ENCODE measurements at places on chromosomes 1 and 21.

GRCh38 chr1:223204424-223204823 lies 61.4 kb upstream of the TLR5 start:
- DNase-seq = no peak

DNA sequence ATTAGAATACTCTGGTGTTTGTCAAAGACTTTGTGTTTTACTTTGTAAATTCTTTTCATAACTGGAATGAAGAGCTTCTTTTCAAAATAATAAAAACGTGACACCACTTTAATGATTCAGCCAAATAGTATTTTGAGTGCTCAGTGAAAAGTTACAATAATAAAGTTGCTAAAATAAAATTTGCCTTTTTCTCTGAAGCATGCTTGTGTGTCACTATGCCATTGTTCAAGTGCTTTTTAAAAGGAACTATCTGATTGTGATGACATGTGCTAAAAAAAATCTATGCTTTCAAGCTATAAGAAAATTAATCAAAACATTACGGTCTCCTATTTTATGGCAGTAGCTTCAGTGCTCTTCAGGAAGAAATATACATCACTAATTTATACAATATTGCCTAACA lies 1290.5 kb upstream of the B3GALT2 start:
- DNase-seq = no peak

DNA sequence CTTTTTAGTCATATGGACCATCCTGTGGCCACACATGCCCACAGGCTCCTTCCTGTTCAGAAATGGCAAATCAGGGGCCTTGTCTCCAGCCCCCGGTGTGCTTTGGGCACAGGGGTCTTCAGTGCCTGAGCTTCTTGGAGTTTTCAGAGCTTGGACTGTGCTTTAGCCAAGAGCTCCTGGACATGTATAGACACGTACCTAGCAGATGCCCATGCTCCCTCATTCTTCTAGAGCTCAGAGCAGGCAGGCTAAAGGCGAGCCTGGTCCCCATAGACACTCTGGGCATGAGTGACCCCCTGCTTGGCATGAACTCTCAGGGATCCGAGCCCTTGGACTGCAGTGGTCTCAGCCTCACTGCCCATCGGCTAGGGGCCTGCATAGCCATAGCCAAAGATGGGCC lies 106.8 kb downstream of the EPHB2 start:
- DNase-seq = no peak

- DNase-seq = no peak
These were observed 360.2 kb upstream of the PTBP2 start for GRCh38 chr1:96361271-96361856.

- no peak for DNase-seq
These were observed 8.5 kb downstream of the SLFNL1 start for GRCh38 chr1:41013024-41013423.

DNA sequence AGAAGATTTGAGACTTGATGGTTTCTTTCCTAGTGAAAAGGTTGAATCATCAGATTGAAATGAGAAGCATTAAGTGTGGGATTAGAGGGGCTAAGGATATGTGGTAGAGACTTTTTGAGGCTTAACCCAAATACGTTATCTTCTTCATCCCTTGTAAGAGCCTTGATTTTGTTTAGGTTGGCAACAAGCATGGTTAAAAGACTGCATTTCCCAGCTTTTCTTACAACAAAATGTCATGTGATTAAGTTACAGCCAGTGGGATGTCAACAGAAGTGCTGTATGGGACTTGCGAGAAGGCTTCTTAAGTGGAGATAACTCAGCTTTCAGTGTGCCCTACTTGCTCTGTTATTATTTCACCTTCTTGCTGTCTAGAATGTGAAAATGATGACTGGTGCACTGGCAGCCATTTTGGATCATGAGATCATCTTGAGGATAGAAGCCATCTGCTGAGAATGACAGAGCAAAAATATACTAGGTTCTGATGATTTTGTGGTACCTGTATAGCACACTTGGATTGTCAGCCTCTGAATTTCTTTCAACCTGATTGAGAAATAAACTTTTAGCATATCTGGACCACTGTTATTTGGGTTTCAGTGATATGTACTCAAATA lies 41.3 kb upstream of the GNG12 start:
- DNase-seq = no peak

- DNase-seq = peak; percentile 61
These were observed 72.8 kb downstream of the S1PR1 start for GRCh38 chr1:101309334-101310311.

- no peak for DNase-seq
These were observed 76.4 kb downstream of the SNRPE start for GRCh38 chr1:203937678-203938330.

- DNase-seq = no peak
These were observed 1065.8 kb upstream of the B3GALT2 start for GRCh38 chr1:194252199-194252598.

DNA sequence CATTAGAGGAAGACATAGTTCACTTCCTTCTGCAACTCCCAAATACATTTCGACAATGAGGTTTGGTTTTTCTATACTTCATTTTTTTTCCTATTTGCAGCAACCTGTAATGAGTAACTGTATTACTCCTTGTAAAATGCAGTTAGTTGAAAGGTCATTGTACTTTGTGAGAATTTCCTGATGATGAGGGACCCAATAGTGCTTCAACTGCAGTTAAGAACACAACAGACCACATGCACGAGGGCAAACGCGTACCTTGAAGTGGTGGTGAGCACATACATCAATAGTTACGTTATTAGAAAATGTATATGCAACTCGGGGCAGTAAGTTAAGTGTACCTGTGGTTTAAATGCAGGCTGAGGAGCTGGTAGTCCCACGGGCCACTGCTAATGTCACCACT lies 171.8 kb downstream of the GABPA start:
- DNase-seq = no peak

DNA sequence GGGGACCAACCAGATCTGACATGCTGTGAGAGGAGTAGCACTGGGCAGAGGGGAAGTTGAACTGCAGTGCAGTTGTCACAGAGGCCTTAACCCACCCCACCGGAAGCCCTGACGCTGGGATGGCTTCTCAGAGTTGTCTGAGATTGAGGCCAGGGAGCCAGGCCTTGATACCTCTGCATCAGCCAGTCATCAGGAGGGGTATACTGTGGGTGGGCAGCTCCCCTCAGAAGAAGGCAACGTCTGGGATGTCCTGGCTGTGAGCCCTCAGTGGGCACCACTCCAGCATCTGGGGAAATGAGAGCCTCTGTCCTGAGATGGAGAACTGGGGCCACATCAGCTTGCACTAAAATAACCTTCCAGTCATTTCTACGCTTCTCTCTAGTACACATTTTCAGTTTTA lies 47.9 kb upstream of the BCAR3 start:
- no peak for DNase-seq

- DNase-seq = no peak
These were observed at the start of gene EPS8L3 for GRCh38 chr1:109763646-109764415. TSS of gene EPS8L3 (minus strand) at chr1:109763923. CDS start at chr1:109761749, 2,174 bp downstream.

GRCh38 chr1:26060832-26061574 lies 6.4 kb downstream of the TRIM63 start:
- no peak for DNase-seq

DNA sequence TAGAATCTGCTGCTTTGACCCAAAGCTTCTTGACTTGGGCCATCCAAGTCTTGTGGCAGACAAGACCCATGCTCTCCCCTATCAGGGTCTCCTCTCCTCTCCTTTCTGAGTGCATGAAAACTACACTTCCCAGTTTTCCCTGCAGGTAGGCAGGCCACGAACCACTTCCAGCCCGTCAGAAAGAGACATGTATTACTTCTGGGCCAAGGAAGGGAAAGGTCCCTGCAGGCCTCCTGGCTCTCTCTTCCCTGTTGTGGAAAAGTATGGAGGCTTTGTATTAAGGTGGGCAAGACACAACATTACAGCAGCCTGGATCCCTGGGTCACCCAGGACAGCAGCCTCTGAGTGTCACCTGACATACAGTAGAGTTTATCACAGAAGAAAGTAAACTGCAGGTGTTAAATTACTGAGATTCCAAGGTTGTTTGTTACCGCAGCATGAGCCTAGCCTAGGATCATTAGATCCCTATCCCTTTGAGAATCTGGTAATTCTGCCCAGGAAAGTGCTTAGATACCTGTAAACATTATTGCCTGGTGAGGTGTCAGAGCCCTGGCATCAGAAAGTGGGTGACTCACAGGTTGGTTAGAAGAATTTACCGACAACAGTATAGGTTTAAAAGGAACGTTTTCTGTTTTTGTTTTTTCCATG lies 717.3 kb downstream of the MATN1 start:
- no peak for DNase-seq

- DNase-seq = no peak
These were observed 598.4 kb downstream of the RWDD3 start for GRCh38 chr1:95832370-95832769.

DNA sequence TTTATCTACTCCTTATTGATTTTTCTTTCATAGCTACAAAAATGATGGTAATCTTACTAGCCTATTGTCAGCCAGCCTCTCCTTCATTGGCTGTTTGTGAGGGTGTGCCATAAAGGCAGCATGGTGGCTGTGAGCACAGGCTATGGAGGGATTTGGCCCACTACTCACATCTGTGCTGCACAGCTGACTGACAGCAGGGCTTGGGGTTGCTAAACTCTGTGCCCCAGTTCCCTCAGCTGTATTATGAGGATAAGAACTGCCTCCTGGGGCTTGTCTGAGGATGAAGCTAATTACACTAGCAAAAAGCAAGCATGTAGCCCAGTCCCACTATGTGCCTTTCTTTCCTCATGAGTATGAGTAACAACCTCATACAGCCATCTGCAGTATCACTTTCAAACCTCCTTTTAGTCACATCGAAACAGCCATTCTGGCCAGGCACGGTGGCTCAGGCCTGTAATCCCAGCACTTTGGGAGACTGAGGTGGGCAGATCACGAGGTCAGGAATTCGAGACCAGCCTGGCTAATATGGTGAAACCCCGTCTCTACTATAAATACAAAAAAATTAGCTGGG lies 66.2 kb downstream of the COQ8A start:
- no peak for DNase-seq

- DNase-seq = no peak
These were observed 190.8 kb downstream of the PRDM2 start for GRCh38 chr1:13890766-13891165.

GRCh38 chr1:109863667-109864046 lies 47.0 kb upstream of the CSF1 start:
- DNase-seq = no peak

GRCh38 chr1:118201524-118201923 lies 16.5 kb upstream of the SPAG17 start:
- no peak for DNase-seq

GRCh38 chr21:14535702-14536101 lies 10.4 kb downstream of the SAMSN1 start:
- no peak for DNase-seq

GRCh38 chr1:89129911-89130310 lies 4.0 kb upstream of the GBP2 start:
- DNase-seq = no peak

GRCh38 chr1:115924770-115925169 lies 51.5 kb upstream of the SLC22A15 start:
- no peak for DNase-seq

GRCh38 chr1:208100906-208101305 lies 143.3 kb downstream of the PLXNA2 start:
- DNase-seq = no peak

DNA sequence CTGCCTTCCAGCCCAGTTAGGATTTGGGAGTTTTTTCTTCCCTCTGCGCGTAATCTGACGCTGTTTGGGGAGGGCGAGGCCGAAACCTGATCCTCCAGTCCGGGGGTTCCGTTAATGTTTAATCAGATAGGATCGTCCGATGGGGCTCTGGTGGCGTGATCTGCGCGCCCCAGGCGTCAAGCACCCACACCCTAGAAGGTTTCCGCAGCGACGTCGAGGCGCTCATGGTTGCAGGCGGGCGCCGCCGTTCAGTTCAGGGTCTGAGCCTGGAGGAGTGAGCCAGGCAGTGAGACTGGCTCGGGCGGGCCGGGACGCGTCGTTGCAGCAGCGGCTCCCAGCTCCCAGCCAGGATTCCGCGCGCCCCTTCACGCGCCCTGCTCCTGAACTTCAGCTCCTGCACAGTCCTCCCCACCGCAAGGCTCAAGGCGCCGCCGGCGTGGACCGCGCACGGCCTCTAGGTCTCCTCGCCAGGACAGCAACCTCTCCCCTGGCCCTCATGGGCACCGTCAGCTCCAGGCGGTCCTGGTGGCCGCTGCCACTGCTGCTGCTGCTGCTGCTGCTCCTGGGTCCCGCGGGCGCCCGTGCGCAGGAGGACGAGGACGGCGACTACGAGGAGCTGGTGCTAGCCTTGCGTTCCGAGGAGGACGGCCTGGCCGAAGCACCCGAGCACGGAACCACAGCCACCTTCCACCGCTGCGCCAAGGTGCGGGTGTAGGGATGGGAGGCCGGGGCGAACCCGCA lies at the start of gene PCSK9:
PCSK9 (plus strand) TSS at position 207 of the 741 bp plus-strand sequence; CDS start at position 497, 290 bp downstream.
- no peak for DNase-seq

DNA sequence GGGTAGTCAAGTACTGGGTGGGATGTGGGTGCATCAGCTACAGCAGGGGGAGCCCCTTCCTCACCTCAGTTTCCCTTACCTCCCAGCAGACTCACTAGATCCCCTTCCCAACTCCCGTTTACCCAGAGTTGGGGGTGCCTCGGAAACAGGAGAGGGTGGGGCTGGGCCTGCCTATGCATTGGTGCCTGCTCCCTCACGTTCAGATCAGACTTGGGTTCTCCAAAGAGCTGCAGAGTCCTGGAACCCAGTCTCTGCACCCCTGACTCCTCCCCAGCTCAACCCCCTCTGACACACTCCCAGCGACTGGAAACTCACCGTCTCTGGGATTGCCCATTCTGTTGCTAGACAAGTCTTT lies 6.0 kb downstream of the FOXO6 start:
- DNase-seq = no peak

GRCh38 chr1:246647113-246647512 lies 77.1 kb upstream of the SCCPDH start:
- DNase-seq = peak; percentile 15

- DNase-seq = no peak
These were observed 694 bp downstream of the ZBTB7B start for GRCh38 chr1:155003227-155003765.

DNA sequence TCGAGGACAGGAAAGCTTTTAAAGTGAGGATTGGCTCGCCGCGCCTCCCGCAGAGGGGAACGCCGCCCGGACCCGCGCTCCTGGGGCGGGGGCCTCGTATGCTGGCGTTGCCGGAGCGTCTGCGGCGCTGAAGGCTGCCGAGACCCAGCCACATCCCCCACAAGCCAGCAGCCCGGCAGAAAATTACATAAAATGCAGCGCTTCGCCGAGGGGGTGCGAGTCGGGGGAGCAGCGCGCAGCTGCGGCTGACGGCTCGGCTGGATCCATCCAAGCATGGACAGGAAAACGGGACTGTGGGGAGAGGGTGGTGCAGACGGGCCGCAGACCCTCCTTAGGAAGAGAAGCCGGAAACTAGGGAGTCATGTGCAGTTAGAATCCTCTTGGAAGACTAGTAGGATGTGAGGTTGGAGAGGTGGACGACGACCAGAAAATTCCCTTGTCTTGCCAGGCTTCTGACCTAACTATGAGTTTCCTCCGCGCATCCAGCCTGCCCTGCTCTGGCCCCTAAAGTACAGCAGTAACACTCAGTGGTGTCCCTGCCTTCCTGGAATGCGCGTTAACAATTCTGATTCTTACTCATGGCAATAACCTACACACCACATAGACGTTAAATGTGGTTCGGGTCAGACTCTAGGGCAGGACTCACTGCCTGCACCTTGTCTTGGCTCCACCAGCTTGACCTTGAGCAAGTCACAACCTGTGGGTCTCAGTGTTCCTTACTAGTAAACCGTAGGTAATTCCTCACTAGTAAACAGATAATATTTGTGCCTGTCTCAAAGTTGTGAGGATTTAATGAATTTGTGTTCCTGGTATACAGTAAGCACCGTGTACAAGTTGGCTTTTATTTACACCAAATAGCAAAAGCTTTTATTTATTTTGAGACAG lies 953 bp upstream of the BRWD1 start:
- peak; percentile 52 for DNase-seq

- DNase-seq = no peak
These were observed 241.5 kb downstream of the LTN1 start for GRCh38 chr21:28751176-28751575.
